ENCODE measurements at places on chromosomes 16 and 17. TPM values are rescaled to one million over a fixed set of nuclear protein-coding genes. Genes with fewer than 3 reads are reported as not detected.

The KRTAP1-5 gene
- not detected for total RNA-seq

The LGALS3BP gene
- 55.8 TPM for total RNA-seq

The PLK1 gene
- 2.6 TPM for total RNA-seq

The FOXN1 gene
- not detected for total RNA-seq

The TOX3 gene
- total RNA-seq = 0.52 TPM

The CDH15 gene
- total RNA-seq = 124 TPM

All from skeletal muscle tissue (tissue), 5 donors.